ENCODE measurements at places on chromosomes 6 and 20. TPM values are rescaled to one million over a fixed set of nuclear protein-coding genes. Genes with fewer than 3 reads are reported as not detected.

DNAH8 gene
- not detected for total RNA-seq

- DNase-seq, result no peak
Observed at GRCh38 chr6:14732844-14733757, 512.8 kb upstream of the JARID2 start.

GRCh38 chr6:7883381-7883780 is 27.2 kb downstream of the TXNDC5 start:
- DNase-seq, result no peak

- DNase-seq, result no peak
Observed at GRCh38 chr6:36445621-36446020, 2.8 kb downstream of the KCTD20 start.

DNA sequence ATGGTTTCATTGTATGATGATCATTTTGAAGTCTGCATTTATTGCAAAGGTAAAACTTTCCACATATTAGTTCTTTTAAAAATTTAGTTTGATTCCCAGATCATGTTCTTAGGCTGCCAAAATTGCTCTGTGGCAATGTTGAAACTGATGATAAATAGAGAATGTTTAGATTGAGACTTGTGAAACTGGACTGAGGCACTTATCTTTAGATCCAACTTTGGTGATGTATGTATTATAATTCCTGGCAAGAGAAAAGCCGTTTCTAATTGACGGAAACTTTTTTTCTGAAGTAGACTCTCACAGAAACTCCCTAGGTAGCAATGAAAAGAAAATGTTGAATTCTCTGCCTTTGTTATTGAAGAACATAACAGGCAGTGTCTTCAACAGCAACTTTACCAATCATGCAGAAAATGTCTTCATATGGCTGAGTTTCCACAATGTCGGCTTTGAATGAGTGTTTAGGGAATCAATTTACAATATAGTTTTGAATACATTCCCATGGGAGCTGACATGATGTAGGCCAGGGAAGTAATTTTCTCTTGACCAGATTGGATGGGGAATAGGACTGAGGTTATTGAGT is 456.2 kb downstream of the CD109 start:
- DNase-seq, result no peak

DNA sequence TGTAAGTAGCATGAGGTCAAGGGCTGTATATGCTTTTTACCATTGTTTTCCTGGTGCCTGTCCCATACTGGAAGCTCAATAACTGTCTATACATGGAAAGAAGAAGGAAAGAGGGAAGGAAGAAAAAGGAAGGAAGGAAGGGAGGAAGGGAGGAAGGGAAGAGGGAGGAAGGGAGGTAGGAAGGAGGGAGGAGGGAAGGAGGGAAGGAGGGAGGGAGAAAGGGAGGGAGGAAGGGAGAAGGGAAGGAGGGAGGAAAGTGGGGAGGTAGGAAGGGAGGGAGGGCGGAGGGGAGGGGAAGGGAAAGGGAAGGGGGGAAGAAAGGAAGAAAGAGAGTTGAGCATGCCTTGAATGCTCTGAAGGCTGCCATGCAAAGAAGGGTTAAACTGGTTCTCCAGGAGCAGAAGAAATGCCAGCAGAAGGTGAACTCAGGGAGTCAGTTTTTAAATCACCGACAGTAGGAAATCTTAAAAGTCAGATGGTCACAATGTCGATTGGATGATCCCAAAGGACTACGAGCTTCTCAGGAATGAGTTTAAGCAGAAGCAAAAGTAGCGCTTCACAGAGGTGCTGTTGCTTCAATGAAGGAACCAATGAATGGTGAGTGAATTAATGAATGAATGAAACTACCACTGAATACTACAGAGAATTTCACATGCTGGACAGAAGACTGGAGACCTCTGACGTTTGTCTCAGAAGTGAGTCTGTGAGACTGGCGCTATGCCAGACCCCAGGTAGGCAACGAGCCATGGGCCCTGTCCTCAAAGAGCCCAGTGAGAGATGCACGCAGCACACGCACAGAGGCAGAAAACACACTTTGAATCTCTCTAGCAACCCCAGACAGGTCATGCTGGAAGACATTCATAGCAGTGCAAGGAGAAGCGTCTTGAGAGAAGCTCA is 117.6 kb downstream of the MRPL14 start:
- no peak for DNase-seq

GRCh38 chr6:87334683-87335082 is 5.6 kb upstream of the GJB7 start:
- DNase-seq, result no peak

GRCh38 chr6:68071740-68072139 is 563.3 kb upstream of the ADGRB3 start:
- DNase-seq, result no peak

DNA sequence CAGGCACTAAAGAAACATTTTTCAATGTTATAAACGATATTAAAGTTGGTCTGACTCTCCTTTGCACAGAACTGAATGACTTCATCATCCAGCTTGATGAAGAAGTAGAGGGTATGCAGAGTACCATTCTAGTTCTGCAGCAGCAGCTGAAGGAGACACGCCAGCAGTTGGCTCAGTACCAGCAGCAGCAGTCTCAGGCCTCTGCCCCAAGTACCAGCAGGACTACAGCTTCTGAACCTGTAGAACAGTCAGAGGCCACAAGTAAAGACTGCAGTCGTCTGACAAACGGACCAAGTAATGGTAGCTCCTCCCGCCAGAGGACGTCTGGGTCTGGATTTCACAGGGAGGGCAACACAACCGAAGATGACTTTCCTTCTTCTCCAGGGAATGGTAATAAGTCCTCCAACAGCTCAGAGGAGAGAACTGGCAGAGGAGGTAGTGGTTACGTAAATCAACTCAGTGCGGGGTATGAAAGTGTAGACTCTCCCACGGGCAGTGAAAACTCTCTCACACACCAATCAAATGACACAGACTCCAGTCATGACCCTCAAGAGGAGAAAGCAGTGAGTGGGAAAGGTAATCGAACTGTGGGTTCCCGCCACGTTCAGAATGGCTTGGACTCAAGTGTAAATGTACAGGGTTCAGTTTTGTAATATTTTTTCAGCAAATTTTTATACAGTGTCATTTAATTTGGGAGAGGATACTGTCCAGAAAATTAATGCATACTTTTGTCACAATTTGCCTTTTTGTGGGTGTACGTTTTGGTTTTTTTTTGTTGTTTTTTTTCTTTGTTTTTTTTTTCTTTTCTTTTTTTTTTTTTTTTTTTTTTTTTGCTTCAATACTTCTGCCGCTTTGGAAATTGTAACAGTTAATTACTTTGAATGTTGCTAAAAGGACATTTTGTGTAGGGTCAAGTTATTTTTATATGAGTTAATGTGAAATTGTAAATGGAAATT is 6.6 kb upstream of the ACAT2 start:
- DNase-seq, result no peak

GRCh38 chr6:146972546-146972945 is 231.7 kb upstream of the STXBP5 start:
- DNase-seq, result no peak
